ENCODE measurements at places on chromosomes 1 and 21.

DNA sequence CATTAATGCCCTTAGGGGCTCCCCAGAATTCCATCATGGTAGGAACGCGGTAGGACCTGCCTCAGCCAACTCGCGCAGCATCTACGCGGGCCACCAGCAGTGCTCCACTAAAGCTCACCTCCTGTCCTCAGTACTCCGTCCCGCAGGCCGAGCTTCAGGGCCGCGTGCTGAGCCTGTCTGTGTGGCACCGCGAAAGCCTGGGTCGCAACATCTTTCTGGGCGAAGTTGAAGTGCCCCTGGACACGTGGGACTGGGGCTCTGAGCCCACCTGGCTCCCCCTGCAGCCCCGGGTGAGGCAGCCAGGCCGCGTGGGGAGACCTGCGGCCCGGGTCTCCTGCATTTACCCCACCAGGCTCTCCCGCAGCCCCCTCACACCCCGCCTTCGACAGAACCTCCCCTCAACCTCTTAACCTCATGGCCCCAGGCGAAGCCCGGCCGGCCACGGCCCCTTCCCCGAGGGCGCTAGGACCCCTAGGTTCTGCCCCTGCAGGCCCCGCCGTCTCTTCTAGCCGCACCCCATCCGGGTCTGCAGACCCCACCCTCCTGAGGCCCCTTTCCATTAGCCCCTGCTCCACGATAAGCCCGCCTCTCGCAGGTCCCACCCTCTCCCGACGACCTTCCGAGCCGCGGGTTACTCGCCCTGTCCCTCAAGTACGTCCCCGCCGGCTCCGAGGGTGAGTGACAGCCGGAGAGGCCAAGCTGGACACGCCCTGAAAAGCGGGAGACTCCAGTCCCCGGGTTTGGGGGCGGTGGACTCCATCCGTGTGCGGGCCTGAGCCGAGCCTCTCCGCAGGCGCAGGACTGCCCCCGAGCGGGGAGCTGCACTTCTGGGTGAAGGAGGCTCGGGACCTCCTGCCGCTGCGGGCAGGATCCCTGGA, 9.1 kb downstream of the SYTL1 start:
- DNase-seq, result no peak

- no peak for DNase-seq
Measured at GRCh38 chr21:25402134-25402961, 204.9 kb downstream of the MRPL39 start.

GRCh38 chr1:234599617-234600417, 10.2 kb downstream of the IRF2BP2 start:
- peak; percentile 91 for DNase-seq

DNA sequence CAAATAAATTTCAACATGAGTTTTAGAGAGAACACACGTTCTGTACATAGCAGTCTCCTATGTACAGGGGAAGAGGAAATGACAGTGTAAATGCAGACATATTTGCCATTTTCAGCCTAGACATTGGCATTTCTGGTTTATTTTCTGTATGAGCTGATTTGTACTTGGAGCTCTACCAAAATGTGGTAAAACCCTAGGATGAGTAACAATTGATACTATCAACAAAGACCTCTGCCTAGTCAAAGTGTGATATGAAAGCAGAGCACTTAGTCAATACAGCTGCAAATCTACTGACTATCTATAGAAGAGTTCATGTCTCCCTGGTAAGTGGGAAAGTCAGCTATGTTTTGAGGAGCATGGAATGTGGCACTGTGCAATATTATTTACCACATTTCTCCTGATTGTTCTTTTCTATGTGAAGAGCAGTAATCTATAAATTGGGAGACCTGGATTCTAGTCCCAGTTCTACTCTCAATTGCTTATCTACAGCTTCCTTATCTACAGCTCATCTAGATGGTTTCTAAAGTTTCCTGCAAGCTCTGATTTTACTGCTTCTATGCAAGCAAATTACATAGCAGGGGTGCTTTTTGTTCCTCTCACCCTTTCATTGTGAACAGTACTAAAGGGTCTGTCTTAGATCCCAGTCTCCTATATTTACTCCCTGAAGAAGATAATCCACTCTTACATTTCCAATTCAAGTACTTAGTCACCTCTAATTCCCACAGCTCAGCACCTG, 334.2 kb downstream of the NTNG1 start:
- DNase-seq, result no peak

GRCh38 chr1:100302739-100303138, 36.7 kb downstream of the RTCA start:
- DNase-seq, result no peak

DNA sequence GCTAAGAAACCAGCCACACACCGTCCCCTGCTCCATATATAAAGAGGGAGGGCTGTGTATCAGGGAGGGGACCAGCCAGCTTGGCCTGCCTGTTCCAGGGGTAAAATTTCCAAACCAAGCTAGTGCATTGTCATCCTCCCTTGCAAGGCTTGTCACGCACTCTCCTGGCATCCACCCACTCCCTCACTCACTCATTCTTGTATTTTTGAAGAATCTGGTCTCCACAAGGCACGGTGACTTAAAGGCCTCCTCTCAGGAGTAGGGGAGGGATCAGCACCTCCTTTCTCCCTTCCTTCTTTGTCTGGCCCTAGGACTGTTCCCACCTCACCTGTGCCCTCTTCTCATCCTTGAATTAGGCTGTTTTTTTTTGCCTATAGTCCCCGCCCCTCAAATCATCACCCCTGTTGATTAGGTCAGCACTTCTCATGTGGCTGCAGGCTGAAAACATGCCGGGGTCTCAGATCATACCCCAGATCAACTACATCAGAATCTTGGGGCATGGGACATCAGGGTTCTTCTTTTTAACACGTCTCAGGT, 5.0 kb downstream of the ABCA4 start:
- DNase-seq, result no peak

- DNase-seq, result no peak
Measured at GRCh38 chr1:192700834-192701271, 64.9 kb downstream of the RGS13 start.

DNA sequence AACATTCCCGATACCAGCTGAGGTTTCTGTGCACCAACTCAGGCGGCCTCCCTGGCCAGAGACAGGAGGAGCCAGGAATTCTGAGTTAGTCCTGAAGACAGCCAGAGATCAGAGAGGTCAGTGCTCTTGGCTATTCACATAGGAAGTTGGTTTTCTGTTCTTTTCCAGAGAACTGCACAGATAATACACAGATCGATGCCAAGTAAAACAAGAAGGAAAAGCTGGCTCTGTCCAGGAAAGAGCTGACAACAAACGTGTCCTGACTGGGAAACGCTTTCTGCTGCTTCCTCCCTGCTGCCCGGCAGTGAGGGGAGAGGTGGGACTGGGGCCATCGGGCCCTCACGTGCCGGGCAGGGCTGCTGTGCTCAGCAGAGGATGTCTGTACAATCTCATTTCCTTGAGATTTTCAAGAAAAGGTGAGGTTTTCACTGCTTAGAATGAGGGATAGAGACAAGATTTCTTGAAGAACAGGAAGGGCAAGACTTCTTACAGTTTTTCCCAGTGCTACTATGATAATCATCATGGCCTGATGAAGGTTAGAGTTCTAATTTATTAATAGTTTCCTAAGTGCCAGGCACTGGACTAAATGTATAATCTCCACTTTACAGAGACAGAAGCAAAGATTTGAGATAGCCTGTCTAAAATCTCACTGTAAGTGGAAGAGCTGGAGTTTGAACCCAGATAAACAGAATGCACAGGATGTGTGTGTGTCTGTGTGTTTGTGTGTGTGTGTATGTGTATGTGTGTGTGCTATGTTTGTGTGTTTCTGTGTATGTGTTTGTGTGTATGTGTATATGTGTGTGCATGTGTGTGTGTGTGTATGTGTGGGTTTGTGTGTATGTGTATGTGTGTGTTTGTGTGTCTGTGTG, 211.0 kb upstream of the RAB4A start:
- no peak for DNase-seq

- DNase-seq, result no peak
Measured at GRCh38 chr1:5485968-5486696, 506.1 kb downstream of the NPHP4 start.

DNA sequence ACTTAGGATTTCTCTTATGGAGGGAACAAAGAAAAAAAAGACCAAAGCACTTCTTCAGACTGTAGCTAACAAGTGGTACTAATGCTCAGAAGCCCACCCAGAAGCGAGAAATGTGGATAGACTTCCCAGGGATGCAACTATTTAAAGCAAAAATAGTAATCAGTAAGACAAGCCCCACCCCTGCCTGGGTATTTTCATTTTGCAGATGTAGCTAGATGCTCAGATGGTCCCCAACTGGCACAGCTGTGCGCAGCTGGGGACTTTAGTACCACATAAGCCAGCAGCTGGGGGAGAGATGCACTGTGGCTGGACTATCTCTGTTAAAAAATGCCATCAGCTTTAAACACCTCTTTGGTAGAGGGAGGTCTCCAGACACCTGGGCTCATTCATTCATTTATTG, 77.8 kb upstream of the SPAG17 start:
- DNase-seq, result no peak
